Activated CD4-positive, alpha-beta memory T cell treated with anti-CD3 and anti-CD28 coated beads, Interleukin-2, amount 10 ng/mL, durations not matched to agents 7 days and 5 days (primary cell): ENCODE measurements at places on chromosomes 2 and 18. TPM values are rescaled to one million over a fixed set of nuclear protein-coding genes. Genes with fewer than 3 reads are reported as not detected.

- DNase-seq, result no peak
These were observed 4.0 kb downstream of the LBX2 start for GRCh38 chr2:74495440-74495839.

DNA sequence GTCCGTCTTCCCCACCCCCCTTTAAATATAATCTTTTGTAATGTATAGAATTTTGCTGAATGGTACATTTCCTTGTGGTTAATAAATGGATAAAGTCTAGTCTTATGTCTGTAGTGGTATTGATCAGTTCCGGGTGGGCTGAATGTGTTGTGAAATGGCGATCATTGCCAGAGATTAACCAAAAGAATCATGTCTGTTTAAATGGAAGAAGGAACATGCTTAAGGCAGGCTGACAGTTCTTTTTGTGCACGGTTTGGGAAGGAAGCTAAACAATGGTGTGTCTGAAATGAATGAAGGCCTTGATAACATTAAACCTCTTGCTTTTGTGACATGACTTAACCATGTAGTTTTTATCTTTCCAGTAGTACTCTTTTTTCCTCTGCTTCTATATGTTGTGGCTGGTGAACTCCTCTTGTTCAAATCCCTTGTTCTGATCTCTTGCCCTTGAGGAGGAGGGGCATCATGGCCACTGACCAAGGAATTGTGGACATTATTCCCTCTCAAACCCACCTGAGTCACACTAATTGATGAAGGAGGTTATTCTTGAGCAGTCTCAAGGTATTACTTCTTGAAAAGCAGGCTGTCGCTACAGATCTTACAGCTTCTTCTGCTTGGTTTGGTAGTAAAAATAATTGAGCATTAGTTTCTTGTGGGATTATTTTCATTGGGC, 1.7 kb downstream of the ACVR2A start:
- DNase-seq, result no peak

The RNF125 gene
- total RNA-seq, result 48.4 TPM

GRCh38 chr18:250685-251084, 17.2 kb downstream of the THOC1 start:
- DNase-seq, result no peak

DNA sequence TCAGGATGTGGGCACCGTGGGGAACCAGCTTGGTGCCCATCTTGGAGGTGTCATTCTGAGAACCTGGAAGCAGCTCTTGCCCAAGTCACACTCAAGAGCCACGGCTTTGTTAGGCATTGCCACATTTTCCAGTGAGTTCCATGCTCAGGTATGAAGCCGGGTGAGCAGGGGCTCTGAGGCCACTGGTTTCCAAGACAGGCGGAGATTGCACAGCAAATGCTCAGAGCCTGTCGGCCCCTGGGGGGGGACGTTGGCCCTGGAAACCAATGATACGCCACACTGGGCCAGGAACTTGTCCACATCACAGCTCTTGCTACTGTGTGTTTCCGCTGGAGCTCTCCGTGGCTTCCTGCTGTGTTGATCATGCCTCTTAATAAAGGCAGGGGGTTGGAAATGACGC, 52.5 kb upstream of the SALL3 start:
- DNase-seq, result no peak

DNA sequence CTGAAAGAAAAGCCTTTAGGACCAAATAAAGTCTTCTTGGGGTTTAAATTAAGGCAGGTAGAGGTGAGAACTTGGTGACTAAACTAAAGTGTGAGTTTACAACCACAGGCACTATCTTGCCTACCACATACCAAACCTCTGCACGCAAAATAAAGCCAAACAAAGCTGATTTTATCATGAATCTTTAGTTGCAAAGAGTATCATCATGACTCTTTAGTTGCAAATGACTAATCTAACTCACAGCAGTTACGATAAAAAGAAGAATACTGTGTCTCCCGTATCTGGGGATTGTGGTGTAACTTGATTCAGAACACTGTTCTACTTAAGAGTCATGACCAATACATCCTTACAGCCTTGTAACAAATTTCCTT, 11.2 kb downstream of the CFAP210 start:
- peak; percentile 38 for DNase-seq

DNA sequence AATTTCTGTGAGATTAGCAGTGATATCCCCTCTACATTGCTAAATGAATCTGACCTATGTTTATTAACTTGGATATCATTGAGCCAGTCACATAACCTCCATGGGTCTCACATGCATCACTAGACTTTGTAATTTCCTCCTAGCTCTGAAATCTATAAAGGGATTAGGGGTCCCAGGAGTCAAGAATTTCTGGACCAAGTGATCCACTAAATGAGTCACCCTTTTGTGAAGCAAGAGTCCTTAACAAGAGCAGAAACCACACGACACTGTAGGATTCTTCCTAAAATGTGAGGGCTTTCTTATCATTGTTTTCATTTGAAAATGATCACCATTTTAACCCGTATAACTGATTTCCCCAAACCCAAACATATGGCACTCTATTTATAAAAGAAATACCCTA, 90.3 kb downstream of the DHRS9 start:
- DNase-seq, result no peak

- DNase-seq, result no peak
These were observed 8.5 kb downstream of the FMNL2 start for GRCh38 chr2:152343426-152343825.

DNA sequence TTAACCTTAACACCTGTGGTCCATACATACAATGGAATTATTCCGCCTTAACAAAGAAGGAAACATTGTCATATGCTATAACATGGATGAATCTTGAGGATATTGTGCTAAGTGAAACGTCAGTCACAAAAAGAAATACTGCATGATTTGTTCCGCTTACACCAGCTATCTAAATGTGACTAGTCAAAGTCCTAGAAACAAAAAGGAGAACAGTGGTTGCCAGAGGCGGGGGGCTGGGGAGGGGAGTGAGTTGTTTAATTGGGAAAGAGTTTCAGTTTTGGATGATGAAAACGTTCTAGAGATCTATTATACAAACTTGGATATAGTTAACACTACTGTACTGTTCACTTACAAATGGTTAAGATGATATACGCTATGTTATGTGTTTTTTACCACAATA, 72.0 kb downstream of the SPRED2 start:
- DNase-seq, result no peak

- DNase-seq, result no peak
These were observed 119.6 kb upstream of the DTNA start for GRCh38 chr18:34590503-34590902.

The SCYGR5 gene
- not detected for total RNA-seq

The DCDC2C gene
- total RNA-seq, result not detected

DNA sequence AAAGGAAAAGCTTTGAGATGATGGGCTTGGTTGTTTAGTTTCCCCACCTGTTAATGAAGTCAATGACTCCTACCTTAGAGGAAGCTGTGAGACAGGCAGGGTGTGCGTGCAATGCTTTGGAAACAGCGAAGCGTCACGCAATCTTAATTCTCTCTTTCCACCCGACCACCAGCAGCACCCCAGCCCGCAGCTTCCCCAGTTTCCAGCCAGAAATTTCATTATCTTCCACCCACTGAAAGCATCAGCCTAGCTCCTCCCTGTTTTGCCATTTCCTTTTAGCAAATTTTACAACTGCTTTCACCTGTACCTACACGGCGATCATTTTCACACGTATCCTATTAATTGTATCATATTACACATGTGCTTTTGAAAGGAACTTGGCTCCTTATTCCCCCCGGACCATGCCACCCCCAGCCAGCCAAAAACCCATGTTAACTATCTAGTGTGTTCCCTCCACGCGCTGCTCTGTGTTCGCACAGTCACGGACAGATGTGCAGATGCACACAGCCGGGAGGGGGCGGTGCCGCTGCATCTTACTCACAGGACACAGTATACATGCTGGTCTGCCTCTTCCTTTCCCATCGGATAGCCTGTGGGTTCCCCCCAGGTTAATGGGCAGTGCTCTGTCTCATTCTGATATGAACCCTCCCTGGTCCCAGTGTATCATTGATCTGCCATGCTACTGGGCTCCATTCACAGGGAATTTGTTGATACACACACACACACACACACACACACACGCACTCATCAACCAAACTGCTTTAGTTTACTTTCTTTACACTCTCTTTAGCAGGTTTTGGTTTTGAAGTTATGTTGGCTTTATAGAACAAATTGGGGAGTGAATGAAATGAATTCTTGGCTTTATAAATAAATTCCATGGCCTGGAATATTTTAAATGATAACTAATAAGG, 22.4 kb downstream of the CYP27C1 start:
- peak; percentile 70 for DNase-seq

DNA sequence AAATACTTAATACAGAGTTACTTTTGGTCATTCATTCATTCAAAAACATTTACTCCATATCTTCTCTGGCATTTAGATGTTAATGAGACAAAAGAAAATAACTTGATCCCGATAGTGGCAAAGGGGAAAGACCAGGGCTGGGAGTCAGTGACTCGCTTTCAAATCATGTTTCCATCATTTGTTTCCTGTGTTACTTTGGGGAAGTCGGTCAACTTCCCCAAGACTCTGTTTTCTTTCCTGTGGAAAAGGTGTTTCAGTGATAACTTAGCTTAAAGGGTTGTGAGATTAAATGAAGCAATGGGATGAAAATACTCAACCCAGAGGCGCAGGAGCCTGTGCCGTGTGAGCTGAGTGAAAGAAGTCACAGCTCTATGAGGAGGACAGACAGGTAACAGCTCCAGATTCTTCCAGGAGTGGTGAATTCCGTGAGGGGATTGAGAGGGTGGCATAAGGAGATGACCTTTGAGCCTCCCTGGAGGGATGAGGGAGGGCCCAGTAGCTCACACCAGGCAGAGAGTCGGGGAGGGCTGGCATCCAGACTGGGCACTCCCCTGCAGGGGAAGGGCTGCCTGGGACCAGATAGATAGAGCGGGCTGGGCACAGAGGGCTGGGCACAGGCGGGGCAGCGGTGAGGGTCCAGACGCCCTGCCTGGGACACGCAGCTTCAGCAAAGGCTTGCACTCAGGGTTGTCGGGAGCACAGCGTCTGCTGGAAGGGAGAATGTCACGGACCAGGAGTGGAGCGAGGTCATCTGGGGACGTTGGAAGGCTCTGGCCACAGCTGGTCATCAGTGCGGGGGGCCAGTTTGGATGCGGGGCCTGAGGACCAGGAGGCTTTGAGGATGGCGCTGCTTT, 70.1 kb downstream of the TSHZ1 start:
- DNase-seq, result no peak

DNA sequence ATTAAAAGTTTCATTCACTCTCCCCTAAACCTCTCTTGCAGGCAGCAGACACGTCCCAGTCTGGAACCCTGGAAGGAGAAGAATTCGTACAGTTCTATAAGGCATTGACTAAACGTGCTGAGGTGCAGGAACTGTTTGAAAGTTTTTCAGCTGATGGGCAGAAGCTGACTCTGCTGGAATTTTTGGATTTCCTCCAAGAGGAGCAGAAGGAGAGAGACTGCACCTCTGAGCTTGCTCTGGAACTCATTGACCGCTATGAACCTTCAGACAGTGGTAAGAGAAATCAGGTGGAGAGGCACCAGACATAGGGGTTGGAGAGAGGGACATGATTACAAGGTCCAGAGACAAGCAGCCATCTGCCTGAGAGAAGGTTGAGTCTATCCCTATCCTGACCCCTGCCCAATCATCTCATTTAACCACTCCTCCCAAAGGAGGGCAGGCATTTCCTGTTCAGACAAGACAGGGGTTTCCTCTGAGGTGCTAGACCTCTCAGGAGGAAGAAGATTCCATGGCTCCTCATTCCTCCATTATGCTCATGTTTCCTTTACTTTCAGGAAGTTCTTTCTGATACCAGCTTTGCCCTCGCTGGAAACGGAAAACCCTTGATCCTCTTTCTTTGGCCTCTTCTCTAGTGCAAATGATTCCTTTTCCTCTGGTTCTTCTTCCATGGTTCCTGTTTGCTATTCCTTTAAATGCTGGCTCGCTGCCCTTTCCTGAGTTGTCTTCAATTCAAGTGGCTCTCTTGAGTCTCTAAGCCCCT, 15.1 kb downstream of the PLCD4 start:
- no peak for DNase-seq

DNA sequence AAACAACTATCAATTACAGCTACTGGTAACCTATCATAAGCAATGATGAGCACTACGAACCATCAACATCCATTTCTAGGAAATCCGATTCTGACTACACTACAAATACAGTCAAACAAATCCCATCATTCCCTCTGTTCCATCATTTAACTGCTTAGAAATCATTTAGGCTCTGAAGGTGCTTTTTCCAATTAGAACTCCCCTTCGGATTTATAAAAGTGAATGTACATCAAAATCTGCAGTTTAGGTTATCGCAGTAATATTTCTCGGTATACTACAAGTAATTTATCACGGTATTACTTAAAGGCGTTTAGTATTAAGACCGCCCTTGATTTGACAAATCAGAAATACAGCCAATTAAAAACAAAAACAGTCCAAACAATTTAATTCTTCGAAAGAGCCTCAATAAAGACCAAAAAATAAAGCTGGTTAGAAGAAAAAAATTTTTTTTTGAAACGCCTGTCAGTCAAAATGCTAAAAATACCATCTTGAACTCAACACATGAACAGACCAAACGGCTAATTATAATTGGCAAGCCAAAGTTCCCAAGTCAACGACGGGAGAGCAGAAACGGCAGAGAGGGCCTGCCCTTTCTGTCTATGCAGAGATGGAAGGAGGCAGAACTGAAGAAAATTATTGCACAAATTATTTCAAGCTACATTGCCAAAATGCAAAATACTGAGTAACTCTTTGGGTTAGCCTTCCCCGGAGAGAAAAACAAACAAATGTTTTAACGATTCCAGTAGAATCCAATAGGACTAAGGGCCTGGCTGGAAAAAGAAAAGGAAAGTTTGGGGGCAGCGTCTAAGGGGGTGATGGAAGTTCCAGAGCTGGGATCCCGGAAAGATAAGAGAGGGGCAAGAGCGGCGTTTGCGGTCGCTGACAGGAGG, 1.2 kb downstream of the VPS54 start:
- no peak for DNase-seq

- no peak for DNase-seq
These were observed 851.4 kb upstream of the SOX11 start for GRCh38 chr2:4840791-4841190.

DNA sequence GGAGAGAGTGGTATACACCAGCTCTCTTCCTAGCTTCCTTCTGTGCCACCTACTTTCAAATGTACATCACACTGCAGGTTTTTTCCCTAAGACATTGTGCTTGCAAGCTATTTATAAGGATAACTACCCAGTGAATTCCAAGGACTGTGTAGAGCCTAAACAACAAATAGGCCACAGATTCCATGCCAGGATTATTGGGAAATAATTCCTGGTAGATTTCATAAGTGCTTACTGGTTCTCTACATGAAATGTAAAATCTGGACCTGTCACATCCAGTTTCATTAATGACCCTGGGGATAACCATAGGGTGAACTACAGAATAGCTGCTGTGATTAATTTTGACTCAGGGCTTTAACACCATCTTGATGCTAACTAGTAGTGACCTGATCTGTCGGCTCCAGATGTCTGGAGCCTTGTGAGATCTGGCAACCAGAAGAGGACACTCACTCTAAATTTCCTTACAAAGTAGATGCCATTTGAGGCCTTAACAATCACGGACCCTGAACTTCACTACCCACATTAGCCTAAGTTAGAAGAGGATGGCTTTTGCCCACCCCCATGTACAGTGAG, 34.3 kb upstream of the LGALSL start:
- DNase-seq, result no peak

DNA sequence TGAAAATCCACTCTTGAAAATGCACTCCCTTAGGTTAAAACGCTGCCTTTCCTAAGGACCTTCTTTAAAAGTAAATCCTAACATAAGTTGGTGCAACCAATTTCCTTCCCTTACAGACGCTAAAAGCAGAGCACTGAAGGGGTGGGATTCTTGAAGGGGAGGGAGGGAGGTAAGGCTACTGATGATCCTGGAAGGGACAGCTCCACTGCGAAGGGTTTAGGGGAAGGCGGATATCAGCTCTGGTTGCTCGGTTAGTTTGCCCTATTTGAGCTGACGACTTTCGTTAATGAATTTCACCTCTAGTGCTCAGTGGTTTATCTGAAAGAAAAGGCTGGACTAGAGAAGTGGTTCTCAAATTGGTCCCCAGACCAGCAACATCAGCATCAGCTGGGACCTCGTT, 49.7 kb upstream of the SIGLEC15 start:
- DNase-seq, result no peak
